ENCODE measurements at places on chromosomes 4 and X. TPM values are rescaled to one million over a fixed set of nuclear protein-coding genes. Genes with fewer than 3 reads are reported as not detected.

DNA sequence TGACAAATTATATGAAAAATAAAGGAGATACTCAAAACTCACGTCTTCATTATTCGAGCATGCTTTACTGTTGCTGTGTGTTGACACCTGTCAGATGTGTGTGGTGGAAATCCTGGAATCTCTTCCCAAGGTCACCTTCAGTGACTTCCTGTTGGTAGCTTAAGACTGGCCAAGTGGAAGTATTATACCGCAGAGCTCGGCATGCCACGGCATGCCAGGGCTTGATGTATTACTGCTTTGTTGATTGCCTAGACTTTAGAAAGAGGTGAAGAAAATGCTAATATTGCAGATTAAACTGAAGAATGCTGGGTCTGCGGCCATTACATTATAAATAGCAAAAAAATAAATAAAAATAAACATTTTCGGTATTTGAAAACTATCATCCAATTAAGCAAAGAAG, 4.6 kb downstream of the TREX2 start:
- peak; percentile 46 for DNase-seq

GRCh38 chr4:147560625-147561024, 56.6 kb upstream of the TMEM184C start:
- peak; percentile 50 for DNase-seq

DNA sequence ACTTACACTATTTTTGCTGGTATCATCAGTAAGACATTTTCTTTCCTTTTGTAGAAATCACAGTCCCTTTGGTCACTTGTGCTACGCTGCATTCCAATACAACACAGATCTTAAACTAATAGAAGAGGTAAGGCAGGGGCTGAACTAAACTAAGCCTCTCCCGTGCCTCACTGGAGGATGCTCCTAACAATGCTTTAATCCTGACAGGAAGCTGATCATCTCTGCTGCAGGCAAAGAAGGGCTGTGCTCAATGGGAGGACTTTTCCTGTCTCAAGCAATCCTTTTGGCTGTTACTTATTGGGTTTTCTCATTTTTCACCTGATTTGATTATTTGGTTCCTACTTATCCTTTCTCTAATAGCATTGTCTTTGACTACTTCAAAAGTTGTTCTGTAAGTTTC, 583.1 kb downstream of the INPP4B start:
- DNase-seq, result no peak

DNA sequence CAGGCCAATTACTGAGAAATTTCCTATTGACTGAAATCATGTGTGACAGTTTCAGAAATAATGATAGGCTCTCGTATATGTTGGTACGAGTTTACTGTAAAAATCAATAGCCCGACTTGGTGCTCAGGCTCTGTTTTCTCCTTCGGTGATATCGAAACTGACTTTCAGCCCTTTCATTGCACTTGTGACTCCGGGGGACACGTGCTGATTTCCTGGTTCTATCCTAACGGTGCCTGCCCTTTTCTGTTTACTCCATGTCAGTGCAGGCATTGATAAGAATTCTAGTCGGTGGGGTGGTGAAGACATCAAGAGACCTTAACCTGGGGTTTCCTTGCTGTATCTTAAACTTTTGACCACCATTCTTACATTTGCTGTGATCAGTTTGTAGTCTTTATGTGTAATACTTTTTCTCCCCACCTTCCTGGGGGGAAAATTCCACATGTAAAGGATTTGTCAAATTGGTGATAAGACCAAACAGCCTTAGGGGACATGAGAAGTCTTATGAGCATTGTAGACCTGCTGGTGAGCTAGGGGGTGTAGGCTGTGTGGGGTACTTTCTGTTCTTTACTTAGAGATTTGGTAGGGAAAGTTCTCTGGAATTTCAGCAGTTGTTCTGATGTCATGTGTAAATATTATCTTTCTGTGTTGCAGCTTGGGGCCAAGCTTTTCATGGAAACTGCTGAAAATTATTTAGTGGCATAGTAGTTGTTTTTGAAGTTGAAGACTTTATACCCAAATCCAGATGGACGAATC, 52.7 kb downstream of the TMEM131L start:
- no peak for DNase-seq

DNA sequence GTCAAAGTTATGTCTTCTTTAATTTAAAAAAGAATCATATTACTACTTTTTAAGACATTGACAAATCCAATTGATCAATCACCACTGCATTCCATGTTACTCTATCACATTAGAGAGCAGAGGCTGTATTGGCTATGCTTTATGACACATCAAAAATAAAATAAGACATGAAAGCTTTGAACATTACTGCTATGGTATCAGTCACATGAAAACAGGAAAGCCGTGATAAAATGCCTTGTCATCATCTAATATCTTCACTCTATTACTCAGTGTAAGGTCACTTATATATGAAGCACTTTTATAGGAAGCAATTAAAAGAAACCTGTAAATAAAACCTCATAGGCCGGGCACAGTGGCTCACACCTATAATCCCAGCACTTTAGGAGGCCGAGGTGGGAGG, 27.7 kb upstream of the CEP135 start:
- DNase-seq, result peak; percentile 21

The ODAPH gene
- not detected for total RNA-seq

The BLOC1S4 gene
- total RNA-seq, result 14.3 TPM

Data from mammary epithelial cell (primary cell).